ENCODE measurements at places on chromosomes 11 and 22. TPM values are rescaled to one million over a fixed set of nuclear protein-coding genes. Genes with fewer than 3 reads are reported as not detected.

Gene SLC17A6
- not detected for total RNA-seq

Gene CFAP300
- total RNA-seq, result not detected

DNA sequence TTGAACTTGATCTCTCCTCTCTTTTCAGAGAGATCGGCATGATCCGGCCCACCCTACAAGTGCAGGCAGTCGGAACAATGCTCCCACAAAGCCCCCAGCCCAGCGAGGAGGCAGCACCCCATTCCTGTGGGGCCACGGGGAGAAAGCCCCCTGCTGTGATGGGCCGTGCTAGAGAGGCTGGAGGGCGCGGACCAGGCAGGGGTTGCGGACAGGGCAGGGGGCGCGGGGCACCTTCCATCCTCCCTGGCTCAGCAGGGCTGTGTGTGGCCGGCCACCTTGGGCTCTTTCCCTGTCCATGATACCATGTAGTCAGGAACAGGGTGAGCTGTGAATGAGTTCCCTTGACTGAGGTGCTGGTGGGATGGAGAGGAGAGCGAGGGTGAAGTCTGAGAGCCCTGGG lies 379.8 kb downstream of the BRD1 start:
- no peak for DNase-seq

DNA sequence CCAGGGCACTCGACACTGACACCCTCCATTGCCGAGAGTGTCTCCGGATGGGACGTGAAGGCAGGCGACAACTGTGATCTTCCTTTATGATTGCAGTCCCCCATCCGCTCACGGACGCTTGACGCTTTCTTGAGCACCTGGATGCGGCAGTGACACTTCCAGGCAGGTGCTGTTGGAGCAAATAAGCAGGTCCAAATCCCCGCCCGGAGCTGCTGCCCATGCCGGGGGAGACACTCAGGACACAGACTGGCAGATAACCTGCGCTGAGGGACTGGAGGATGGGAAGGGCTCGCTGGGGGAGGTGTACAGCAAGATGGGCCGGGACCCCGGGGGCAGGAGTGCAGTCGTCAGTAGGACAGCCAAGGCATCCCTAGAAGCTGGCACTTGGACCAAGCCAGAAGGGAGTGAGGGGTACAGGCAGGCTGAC lies 1403.5 kb downstream of the BRD1 start:
- DNase-seq, result no peak

DNA sequence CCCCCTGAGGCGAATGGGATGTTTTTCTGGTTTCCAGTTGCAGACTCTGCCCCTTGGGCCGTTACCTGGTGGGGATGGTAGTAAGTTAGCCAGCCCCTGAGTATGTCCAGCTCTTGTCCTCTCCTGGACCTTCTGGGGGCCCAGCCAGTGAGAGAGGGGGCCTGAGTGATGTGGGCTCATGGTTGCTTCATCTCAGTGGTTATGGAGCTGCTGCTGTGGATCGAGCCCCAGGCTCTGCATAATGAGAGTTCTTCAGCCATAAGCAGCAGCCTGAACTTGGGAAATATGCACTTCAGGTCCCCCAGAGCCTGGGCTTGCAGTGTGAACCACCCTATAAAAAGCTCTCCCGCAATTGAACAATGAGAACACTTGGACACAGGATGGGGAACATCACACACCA lies 5.9 kb downstream of the TMPRSS13 start:
- DNase-seq, result no peak

All from GM12878 (cell line).